ENCODE measurements at places on chromosomes 13 and 19.

- DNase-seq, result no peak
Measured at GRCh38 chr13:103130681-103131210, 64.5 kb upstream of the SLC10A2 start.

DNA sequence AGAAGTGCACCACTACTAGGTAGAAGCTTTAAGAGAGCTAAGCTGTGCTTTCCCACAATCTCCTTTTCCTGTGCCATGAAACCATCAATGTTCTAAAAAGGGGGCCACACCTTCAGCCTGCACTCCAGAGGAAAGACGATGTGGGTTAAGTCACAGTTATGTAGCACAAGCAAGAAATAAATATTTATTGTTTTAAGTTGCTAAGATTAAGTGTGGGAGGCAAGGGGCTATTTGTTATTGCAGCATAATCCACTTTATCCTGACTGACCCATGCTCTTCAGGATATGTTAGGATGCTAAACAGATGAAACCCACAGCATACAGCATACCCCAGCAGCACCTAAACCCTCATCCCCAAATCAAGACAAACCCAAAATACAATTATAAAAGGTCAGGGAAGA is 64.7 kb downstream of the MBD3L2B start:
- DNase-seq, result no peak

GRCh38 chr13:109789262-109789661 is 2.9 kb upstream of the IRS2 start:
- DNase-seq, result no peak

GRCh38 chr19:2166741-2167738 is 3.3 kb downstream of the DOT1L start:
- peak; percentile 54 for DNase-seq

DNA sequence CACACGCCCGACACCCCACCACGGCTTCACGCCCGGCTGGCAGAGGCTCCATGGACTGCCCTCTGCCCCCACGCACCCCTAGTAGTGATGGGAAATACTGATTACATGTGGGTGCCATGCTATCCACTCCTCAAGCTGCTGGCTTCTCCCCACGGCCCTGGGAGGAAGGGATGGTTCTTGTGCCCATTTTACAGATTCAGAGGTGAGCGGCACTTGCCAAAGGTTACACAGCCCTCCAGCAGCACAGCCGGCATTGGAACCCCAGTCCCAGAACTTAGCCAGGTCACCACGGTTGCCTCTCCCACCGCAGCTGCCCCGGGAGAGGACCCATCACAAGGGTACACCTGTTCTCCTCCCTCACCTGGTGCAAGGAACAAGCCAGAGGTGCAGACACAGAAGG is 13.2 kb downstream of the LRRC4B start:
- no peak for DNase-seq

DNA sequence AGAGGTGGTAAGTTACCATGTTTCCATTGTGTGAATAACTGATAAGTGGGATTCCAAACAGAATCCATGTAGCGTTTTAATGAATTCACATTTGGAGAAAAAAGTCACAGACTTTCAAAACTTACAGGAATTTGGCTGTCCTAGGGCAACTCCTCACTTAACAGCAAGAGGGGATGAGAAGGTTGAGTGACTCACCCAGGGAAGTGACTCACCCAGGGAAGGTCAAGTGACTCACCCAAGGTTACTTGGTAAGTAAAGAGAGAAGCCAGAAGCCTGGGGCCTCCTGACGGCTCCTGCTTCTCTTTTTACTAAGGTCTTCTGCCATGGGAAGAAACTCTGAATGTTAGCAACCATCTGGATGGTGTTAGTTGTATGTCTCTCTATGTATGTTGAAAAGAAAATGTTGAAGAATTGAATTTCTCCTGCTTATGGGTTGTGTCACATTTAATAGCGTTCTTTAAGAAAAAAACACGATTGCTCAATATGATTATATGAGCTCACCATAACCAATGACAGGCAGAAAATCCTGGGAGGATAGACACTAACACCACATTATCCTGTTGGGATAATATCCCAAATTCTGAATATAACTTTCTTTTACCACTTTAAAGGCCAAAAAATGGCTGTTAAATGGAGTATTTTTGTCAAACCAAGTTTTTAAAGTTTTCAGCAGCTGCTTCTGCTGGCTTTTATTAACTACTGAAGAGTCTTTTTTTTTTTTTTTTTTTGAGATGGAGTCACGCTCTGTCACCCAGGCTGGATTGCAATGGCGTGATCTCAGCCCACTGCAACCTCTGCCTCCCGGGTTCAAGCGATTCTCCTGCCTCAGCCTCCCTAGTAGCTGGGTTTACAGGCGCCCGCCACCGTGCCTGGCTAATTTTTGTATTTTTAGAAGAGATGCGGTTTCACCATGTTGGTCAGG is 195.6 kb downstream of the GGACT start:
- peak; percentile 99 for DNase-seq

- DNase-seq, result no peak
Measured at GRCh38 chr19:29923653-29924052, 18.4 kb upstream of the URI1 start.

DNA sequence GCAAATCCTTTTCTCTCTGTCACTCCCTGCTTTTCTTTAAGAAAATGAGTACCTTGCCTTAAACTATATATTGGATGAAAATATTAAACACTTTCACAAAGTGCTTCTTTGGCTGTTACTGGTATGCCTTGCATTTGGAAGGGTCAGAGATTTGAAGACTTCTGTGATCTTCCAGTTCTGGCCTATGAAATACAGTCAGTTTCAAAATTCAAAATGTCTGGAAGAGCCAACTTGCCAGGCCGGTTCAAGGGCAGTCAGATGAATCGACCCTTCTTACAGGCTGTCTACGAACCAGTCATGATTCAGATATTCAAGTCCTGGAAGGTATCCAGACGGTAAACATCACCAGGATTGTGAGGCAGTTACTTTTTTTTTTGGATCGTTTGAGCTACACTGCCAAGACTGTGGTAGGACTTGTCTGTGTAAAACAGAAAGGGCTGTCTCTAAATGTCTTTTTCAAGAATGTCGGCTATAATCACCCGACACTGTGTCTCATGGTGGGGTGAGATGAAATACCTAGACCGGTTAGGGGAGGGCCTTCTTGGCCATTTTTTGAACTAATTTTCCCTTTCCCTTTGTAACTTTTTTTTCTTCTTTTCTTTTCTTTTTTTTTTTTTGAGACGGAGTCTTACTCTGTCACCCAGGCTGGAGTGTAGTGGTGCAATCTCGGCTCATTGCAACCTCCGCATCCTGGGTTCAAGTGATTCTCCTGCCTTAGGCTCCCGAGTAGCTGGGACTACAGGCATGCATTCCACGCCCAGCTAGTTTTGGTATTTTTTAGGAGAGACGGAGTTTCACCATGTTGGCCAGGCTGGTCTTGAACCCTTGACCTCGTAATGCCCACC is 11.2 kb downstream of the ACTN4 start:
- DNase-seq, result peak; percentile 100

- peak; percentile 48 for DNase-seq
Measured at GRCh38 chr19:49119411-49120324, at the start of gene PPFIA3. TSS of gene PPFIA3 (plus strand) at chr19:49119544. CDS start at chr19:49127874, 8,330 bp downstream.

DNA sequence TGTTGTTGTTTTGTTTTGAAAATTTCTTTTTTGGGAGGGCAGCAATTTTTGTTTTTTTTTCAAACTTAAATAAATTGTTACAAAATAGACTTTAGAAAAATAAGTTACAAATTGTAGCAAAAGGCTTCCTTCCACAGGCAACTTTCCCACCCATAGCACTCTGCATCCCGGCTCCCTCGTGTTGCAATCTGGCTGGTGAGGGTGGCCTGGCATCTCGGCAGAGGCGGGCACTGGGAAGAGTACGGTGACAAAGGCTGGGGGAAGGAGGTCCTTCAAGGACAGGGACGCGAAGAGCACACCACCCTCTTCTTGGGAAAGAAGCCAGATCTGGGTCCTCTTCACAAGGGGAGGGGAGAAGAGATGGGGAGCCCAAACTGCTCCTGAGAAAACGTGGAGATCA is 379.7 kb downstream of the OLFM4 start:
- DNase-seq, result no peak

- peak; percentile 48 for DNase-seq
Measured at GRCh38 chr19:48169578-48169938, 586 bp downstream of the LIG1 start.

GRCh38 chr19:3478409-3479176 is 1.7 kb downstream of the SMIM24 start:
- no peak for DNase-seq

DNA sequence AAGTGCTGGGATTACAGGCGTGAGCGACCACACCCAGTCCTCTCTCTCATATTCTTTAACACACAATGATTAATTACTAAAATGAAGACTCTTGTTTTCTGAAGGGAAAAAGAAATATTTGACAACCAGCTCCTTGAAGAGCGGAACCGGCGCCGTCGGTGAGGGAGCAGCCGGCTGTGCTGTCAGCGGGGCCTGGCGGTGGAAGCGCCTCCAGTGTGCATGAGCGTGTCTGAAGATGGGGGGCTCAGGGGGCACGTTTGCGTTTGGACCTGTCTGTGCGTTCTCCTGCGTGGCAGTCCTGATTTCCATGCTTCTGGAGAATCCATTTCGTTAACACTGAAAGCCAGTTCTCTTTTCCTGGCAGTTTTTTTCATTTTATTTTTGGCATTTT is 7.3 kb upstream of the NDUFS7 start:
- no peak for DNase-seq

GRCh38 chr13:20174656-20175405 is 14.0 kb upstream of the GJA3 start:
- DNase-seq, result peak; percentile 85

GRCh38 chr19:41425174-41426115 is 1.7 kb downstream of the B3GNT8 start:
- DNase-seq, result no peak

DNA sequence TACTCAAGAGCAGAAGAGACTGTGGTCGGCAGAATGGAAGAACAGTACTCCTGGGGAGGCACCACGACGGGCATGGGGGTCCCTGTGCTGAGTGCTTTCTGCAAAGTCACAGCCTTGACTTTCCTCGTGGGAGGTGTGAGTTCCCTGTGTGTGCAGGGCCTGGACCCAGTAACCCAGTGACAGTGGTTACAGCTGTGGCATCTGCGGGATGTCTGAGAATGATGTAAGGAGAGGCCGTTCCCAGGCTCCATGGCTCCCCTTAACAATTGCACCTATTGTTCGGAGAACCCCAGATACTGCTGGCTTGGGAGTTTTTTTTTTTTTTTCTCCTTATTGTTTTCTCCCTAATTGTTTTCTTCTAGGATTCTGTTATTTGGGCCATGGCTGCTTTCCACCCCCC is 5.1 kb upstream of the NANOS2 start:
- no peak for DNase-seq

GRCh38 chr13:33213024-33213768 is 72.4 kb downstream of the STARD13 start:
- DNase-seq, result peak; percentile 44

GRCh38 chr19:16022681-16023080 is 53.6 kb upstream of the TPM4 start:
- no peak for DNase-seq

- no peak for DNase-seq
Measured at GRCh38 chr13:43333176-43333575, 309.8 kb downstream of the DNAJC15 start.

GRCh38 chr13:44368599-44369368 is 4.8 kb upstream of the SERP2 start:
- no peak for DNase-seq

DNA sequence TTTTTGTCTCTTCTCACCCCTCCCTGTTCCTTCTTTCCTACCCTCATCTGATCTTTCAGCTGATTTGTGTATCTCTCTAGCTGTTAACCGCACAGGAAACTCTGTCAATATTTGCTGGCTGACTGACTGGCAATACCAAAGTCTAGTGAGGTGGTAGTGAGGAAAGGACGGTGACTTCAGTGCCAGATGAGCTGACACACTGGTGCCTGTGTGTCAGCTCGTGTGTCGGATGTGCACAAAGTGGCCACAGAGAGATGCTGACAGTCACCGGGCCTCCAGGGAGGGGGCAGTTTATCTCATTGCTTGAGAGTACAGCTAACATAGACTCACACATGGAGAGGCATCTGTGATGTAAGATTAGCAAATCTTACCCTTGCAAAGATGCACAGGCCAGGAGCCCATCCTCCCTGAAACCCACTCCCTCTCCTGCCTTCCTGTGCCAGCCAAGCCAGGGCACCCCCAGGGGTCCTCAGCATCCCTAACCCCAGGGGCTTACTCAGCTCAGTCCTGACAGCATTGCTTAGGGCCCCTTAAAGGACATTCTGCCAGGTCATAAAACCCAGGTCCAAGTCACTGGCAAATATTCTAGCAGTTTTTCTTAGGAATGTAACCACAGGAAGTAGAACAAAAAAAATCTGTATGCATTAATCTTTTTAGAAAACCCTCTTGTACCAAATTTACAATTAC is 80.2 kb downstream of the SHISA2 start:
- DNase-seq, result no peak

DNA sequence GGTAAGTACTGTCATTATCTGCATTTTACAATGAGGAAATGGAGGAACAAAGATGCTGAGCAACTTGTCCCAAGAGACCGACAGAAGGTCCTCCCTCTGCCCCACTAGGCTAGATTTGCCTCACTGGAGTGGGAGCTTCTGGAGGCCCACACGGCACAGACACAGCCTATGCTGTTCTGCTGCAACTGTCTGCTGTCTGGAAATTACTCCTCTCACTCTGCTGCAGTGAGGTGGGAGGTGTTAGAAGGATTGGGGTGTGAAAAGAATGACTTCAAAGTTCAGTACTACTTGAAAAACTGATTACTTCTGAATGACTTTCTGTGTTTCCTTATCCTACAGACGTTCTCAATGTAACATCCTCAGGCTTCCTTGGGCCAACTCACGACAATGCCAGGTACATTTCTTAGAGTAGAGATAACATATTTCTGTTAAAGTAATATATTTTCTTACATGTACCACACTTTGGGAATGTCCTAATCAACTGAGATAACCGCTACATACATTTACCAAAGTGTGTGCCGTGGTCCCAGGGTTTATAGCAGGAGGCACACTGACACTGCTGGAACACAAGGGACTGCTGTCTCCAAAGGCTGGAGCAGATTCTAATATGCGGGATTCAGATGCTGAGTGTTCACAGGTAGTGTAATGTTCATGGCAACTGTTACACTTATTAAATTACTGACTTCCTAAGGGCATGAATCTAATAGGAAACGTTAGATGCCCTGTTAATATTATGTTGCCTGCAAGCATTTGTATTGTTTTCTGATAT is 53.5 kb upstream of the WASF3 start:
- no peak for DNase-seq

GRCh38 chr19:1189419-1189818 is 15.4 kb upstream of the SBNO2 start:
- DNase-seq, result peak; percentile 79

GRCh38 chr19:35171730-35172129 is 17.2 kb downstream of the FXYD5 start:
- DNase-seq, result no peak

DNA sequence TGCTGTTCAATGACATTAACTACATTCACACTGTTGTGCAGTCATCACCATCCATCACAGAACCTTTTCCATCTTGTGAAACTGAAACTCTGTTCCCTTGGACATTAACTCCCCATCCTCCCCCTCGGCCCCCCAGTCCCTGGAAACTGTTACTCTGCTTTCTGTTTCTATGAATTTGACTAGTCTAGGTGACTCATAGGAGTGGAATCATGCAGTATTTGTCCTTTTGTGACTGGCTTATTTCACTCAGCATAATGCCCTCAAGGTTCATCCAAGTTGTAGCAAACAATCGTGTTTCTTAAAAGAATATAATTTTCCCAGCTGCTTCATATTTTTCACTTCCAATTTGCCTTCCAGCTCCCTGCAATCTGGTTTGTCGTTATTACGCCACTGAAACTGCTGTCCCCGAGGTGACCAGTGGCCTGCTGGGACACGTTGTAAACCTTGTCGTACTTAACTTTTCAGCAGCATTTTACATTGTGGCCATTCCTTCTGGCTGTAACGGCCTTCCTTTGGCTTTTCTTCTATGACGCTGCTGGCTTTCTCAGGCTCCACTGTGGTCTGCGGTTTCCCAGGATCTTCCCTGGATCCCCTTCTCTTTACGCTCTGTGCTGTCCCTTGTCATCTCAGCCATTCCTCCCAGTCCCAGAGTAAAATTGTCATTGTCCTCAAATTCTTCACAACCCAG is 74.0 kb downstream of the DHRS12 start:
- DNase-seq, result peak; percentile 89

Data from amniotic epithelial cell (primary cell).